ENCODE measurements at places on chromosomes 1 and 21.

DNA sequence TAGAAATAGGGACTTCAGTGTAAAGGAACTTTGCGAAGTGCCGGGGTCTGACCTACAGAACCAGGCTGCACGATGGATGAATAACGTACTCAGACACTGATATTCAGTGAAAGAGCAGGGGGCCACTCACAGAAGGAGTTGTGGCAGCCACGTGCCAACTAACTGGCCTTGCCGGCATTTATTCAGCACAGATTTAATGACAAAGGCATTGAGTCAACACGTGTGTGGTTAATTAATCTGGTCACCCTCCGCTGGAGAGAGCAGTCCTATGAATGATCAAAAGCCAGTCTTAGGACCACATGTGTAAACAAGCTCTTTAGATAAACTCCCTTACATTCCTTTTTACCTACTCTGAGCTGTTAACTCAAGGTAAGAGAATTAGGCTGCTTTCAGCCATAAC is 6.2 kb upstream of the B3GALT2 start:
- no peak for DNase-seq

DNA sequence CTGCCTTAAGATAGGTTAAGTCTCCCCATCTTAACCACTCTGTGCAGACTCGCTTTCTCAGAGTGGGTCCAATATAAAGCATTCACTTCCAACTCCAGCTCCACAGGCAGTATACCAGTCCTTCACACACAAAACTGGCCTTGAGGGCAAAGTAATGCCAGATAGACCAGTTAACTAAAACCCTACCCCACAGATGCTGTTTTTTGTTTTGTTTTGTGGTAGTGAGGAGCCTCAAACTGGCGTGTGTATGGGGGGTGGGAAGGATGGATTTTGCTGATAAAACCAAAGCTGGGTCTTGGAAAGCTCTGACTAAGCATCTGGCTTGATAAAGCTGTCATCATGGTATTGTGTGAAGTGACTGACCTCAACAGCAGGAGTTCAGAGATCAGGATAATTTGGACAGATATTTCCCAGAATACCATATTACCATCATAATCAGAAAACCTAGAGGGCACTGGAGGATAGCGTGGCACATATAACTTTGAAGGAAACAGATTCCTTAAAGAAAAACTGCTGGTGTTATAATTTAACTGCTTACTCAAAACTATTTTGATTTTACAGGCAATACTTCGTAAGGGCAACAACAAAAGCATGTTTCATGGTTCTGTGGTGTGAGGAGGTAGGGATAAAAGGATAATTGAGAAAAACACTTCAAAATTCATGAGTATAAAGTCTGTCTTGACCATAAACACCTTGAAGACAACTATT is 29.6 kb upstream of the CPLANE2 start:
- DNase-seq, result no peak

DNA sequence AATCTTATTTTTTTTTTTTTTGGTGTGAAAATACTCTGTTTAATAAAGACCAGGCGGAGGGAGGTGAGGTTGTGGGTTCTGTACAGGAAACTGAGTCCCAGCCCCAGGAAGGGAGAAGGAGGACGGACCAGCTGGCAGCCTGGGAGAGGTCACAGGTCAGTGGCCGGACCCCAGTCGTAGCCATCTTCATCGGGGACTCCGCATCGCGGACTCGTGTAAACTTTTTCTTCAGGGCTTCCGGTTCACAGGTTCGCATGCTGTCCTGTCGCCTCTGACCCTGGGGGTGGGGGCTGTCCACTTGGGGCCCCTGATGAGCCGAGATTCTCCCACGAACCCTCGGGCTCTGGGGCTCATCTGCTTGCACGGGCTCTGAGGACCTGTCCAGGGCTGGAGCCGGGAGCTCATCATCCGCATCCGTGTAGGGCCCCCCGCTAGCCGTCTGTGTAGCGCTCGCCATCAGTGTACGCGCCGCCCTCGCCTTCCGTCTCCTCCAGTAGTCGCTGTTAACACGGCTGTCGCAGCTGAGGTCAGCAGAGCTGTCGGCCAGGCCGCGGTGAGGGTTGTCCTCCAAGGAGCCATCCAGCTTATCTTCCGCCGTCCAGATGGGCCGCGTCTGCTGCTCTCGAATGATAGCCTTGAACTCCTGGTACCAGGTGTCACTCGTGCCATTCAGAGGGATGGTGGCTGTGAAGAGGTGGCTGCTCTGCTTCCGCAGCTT is 975.7 kb upstream of the PRMT6 start:
- no peak for DNase-seq

GRCh38 chr1:98700228-98700627 is 38.7 kb downstream of the SNX7 start:
- no peak for DNase-seq

Data from mucosa of descending colon (tissue), 3 donors.